ENCODE measurements at places on chromosomes 5 and 9. TPM values are rescaled to one million over a fixed set of nuclear protein-coding genes. Genes with fewer than 3 reads are reported as not detected.

The PHYHD1 gene
- 3.7 TPM for total RNA-seq

The PRDM9 gene
- total RNA-seq, result not detected

The PGGT1B gene
- total RNA-seq, result 15.7 TPM

The GTF3C5 gene
- total RNA-seq, result 48.3 TPM

The FNIP1 gene
- 41.6 TPM for total RNA-seq

The PCDHB16 gene
- 0.91 TPM for total RNA-seq

DNA sequence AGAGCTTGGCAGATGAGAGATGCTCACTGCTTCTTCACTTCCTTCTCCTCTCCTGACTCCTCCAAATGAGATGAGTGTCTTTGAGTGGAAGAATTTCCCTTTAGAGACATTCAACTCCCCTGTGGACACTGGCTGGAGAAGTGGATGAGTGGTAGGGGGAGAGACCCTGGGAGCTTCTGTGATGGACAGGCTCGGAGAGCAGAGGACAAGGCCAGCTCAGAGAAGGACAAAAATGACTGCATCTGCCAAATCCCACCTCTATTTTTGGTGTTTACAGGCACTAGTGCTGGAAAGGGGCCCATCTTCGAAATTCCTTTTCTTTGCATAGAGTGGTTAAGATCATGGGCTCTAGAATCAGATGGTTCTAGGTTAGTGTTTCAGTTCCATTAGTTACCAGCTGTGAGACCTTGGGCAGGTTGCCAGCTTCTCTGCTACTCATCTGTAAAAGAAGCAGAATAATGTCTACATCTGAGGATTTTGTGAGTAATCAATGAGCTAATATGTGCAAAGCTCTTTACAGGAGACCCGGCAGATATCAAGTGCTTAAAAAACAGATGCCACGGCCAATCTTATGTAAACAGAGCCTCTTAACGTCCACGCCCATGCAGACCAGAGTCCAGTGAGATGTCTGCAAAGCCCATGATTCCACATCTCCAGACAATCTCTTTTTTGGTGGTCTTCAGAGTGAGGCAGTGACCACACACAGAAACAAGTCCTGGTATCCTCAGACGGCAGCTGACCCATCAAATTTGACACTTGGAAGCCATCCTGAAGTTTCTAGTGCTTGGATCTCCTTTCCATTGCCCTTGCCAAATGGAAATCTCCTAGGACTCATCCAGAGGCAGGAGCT, 13.6 kb upstream of the COL27A1 start:
- no peak for DNase-seq
- no peaks in the 10 kb centered on the region for H3K27me3 ChIP-seq
- H3K4me1 ChIP-seq, result no peaks in the 10 kb centered on the region
- H3K36me3 ChIP-seq, result no peaks in the 10 kb centered on the region
- no peak overlapping the region for H3K27ac ChIP-seq
- no peak overlapping the region for H3K4me3 ChIP-seq

DNA sequence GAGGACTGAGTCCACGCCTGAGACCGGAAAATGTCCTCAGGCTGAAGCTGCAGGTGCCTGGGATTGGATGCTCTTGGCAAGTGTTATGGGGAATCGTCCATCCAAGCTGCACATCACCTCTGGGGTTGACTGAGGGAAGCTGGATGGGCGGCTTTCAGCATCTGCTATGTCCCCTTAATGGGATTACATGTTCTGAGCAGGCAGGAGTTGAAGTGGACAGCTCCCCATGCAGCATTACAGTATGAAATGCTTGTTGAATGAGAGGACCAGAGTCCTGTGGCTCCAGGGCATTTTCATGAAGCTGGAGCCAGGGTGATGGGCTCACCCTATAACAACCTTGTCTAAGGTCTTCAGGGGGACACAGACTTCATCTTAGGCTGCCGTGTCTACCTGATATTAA, 270.9 kb downstream of the HSPA4 start:
- no peak for DNase-seq
- no peaks in the 10 kb centered on the region for H3K36me3 ChIP-seq
- H3K27ac ChIP-seq, result no peak overlapping the region

GRCh38 chr5:9494301-9494700, 51.6 kb downstream of the SEMA5A start:
- no peak overlapping the region for H3K27ac ChIP-seq
- H3K27me3 ChIP-seq, result no peaks in the 10 kb centered on the region
- DNase-seq, result no peak

- no peak overlapping the region for H3K4me3 ChIP-seq
- no peaks in the 10 kb centered on the region for H3K4me1 ChIP-seq
- no peak overlapping the region for H3K27ac ChIP-seq
- no peaks in the 10 kb centered on the region for H3K27me3 ChIP-seq
These were observed 86.3 kb upstream of the GRHPR start for GRCh38 chr9:37336150-37336549.

- no peaks in the 10 kb centered on the region for H3K4me1 ChIP-seq
- no peak for DNase-seq
- no peak overlapping the region for H3K4me3 ChIP-seq
- no peak overlapping the region for H3K27ac ChIP-seq
These were observed 632.3 kb downstream of the CCDC171 start for GRCh38 chr9:16184964-16185646.
